ENCODE measurements at places on chromosomes 4 and X. TPM values are rescaled to one million over a fixed set of nuclear protein-coding genes. Genes with fewer than 3 reads are reported as not detected.

- H3K27ac ChIP-seq = no peak overlapping the region
- H3K4me3 ChIP-seq = no peak overlapping the region
- H3K36me3 ChIP-seq = no peaks in the 10 kb centered on the region
- no peak for DNase-seq
These were observed 397.4 kb upstream of the RPS6KA3 start for GRCh38 chrX:20664131-20664530.

GRCh38 chr4:88804234-88804633, 106.6 kb upstream of the NAP1L5 start:
- H3K27ac ChIP-seq = no peak overlapping the region
- no peak for DNase-seq
- H3K4me3 ChIP-seq = no peak overlapping the region
- H3K36me3 ChIP-seq = no peaks in the 10 kb centered on the region

DNA sequence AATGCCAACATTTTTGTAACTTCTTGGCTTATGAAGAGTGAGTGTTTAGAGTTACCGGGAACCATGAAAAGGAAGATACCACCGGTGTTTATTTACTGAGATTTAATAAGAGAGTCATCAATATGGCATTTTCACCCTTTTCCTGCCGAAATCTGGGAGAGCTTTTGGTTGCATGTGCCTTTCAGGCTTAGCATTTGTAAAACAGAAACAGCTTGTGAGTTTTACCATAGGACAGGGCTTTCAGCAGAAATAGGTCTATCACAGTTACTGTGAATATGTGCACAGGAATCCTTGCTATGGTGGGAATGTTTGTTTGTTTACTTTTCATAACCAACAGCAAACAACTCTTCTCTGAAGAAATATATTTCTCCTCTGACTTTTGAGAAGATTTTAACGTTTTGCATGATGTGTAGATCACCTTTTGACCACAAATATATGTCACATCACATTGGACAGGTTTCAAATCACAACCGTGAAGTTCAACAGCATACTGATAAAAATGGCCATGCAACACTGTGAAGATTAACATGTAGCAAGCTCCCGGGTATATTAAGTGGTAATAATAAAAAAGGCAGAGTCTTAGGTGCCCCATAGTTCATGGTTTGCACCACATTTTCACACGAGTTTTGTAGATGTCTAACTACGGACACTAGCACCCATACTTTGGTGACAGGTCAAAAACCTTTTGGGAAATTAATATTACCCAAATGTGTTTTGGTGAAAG, 21.3 kb downstream of the ARHGAP24 start:
- H3K27me3 ChIP-seq = no peaks in the 10 kb centered on the region
- H3K4me3 ChIP-seq = no peak overlapping the region
- no peak for DNase-seq
- H3K4me1 ChIP-seq = peaks cover 15% of the 10 kb centered on the region

SOD3 gene
- 23.1 TPM for total RNA-seq

GUF1 gene
- 17.8 TPM for total RNA-seq

ARMCX2 gene
- total RNA-seq = 54.5 TPM

- H3K27me3 ChIP-seq = no peaks in the 10 kb centered on the region
- DNase-seq = no peak
- H3K4me3 ChIP-seq = no peak overlapping the region
- H3K36me3 ChIP-seq = no peaks in the 10 kb centered on the region
- no peak overlapping the region for H3K27ac ChIP-seq
These were observed 144.4 kb downstream of the AMMECR1 start for GRCh38 chrX:110173192-110174175.

DNA sequence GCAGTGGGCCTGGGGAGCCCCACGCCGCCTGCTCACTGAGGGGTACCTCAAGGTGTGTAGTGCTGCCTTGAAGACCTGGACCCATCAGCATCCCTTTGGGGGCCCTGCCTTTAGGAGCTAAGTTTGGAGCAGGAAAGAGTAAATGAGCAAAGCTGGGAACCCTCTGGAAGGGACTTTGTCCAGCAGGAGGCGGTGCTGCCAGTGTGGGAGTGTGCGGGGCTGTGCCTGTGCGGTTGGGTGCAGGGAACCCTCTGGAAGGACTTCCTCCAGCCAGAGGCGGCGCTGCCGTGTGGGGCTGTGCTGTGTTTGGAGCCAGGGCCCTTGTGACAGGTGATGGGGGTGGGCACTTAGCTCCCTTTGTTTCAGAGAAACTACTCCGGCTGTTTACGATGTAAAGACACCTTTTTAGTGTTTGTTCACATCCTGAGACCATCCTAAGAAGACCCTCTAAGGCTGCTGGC, 25.8 kb downstream of the RGS12 start:
- H3K4me1 ChIP-seq = peaks cover 8% of the 10 kb centered on the region
- DNase-seq = no peak
- peaks cover 9% of the 10 kb centered on the region for H3K36me3 ChIP-seq
- H3K27ac ChIP-seq = no peak overlapping the region
- no peaks in the 10 kb centered on the region for H3K27me3 ChIP-seq
- no peak overlapping the region for H3K4me3 ChIP-seq

NMU gene
- total RNA-seq = not detected

GRCh38 chr4:145427991-145428390, 53.7 kb upstream of the SMAD1 start:
- H3K36me3 ChIP-seq = no peaks in the 10 kb centered on the region
- no peak overlapping the region for H3K4me3 ChIP-seq
- no peak for DNase-seq
- no peaks in the 10 kb centered on the region for H3K27me3 ChIP-seq
- H3K27ac ChIP-seq = no peak overlapping the region
- no peaks in the 10 kb centered on the region for H3K4me1 ChIP-seq

- H3K4me3 ChIP-seq = no peak overlapping the region
- H3K36me3 ChIP-seq = peaks cover 7% of the 10 kb centered on the region
- DNase-seq = peak; percentile 16
- H3K4me1 ChIP-seq = peaks cover 6% of the 10 kb centered on the region
- no peaks in the 10 kb centered on the region for H3K27me3 ChIP-seq
- H3K27ac ChIP-seq = no peak overlapping the region
These were observed 50.5 kb downstream of the RGS12 start for GRCh38 chr4:3343358-3343757.

- no peaks in the 10 kb centered on the region for H3K4me1 ChIP-seq
- DNase-seq = no peak
- H3K36me3 ChIP-seq = no peaks in the 10 kb centered on the region
- H3K27ac ChIP-seq = no peak overlapping the region
- no peak overlapping the region for H3K4me3 ChIP-seq
These were observed 145.2 kb upstream of the MAB21L2 start for GRCh38 chr4:150436598-150437370.

FATE1 gene
- total RNA-seq = 0.61 TPM

All from adrenal gland (tissue), 19 donors.